Motor neuron (in vitro differentiated cells): ENCODE measurements at places on chromosomes 5 and 9.

- peak; percentile 33 for ATAC-seq
Measured at GRCh38 chr5:62168506-62169281, 137.3 kb upstream of the KIF2A start.

DNA sequence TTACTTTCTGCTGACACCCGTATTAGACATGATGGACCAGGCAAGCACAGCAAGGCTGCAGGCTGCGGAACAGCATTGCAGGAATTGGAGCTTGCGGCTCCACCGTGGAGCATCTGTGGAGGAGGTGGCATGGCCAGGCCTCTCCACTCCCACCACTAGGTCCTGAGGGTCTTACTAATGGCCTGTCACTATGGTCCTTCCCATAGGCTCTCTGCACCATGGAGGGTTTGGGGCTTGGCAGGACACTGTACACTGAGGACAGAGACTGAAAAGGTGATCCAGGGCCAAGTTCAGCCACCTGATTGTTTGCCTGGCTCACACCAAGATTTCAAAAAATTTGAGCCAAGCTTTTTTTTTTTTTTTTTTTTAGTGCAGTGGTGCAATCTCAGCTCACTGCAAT lies 14.3 kb upstream of the ZBTB43 start:
- peak; percentile 5 for ATAC-seq

- ATAC-seq: peak; percentile 9
Measured at GRCh38 chr9:110241260-110241857, 14.9 kb downstream of the TXN start.

- no peak for ATAC-seq
Measured at GRCh38 chr5:111795142-111795541, 38.1 kb upstream of the NREP start.

GRCh38 chr5:77308154-77308960 lies 97.9 kb downstream of the PDE8B start:
- no peak for ATAC-seq

DNA sequence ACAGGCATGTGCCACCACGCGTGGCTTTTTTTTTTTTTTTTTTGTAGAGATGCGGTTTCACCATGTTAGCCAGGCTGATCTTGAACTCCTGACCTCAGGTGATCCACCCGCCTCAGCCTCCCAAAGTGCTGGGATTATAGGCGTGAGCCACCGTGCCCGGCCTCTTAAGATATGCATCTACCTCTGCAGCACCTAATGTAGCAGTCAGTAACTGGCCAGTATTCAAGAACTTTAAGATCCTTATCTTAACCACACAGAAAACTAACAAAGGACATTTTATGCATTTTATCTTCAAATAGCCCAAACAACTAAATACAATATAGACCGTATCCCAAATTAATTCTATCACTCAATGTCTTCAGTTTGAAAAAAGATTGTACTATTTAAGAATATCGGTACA lies 618.7 kb downstream of the TLE1 start:
- no peak for ATAC-seq

GRCh38 chr9:16252616-16253015 lies 617.9 kb downstream of the BNC2 start:
- no peak for ATAC-seq

DNA sequence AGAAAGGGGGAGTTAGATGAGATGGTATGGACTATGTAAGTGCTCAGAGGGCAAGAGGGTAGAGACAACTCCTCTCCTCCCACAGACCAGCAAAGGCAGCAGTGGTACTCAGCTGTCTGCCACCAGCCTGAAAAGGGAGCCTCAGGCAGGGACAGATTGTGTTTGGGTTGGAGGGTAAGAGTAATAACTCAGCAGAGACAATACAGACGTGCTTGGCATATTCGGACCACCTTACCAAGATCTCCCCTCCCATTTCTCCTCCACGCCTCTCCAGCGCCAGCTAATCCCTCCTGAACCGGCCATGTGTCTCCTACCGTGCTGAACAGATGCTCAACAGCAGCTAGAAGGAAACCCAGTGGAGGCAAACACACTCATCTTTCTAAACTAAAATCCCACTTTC lies 180.8 kb downstream of the ASTN2 start:
- no peak for ATAC-seq

GRCh38 chr5:62340392-62340791 lies 34.4 kb downstream of the KIF2A start:
- no peak for ATAC-seq

GRCh38 chr5:53479590-53480415 lies 626 bp upstream of the FST start:
- peak; percentile 64 for ATAC-seq

GRCh38 chr5:157241483-157241882 lies 24.4 kb upstream of the CYFIP2 start:
- ATAC-seq: no peak

GRCh38 chr5:132526974-132527564 lies 16.3 kb downstream of the IL5 start:
- ATAC-seq: peak; percentile 16

DNA sequence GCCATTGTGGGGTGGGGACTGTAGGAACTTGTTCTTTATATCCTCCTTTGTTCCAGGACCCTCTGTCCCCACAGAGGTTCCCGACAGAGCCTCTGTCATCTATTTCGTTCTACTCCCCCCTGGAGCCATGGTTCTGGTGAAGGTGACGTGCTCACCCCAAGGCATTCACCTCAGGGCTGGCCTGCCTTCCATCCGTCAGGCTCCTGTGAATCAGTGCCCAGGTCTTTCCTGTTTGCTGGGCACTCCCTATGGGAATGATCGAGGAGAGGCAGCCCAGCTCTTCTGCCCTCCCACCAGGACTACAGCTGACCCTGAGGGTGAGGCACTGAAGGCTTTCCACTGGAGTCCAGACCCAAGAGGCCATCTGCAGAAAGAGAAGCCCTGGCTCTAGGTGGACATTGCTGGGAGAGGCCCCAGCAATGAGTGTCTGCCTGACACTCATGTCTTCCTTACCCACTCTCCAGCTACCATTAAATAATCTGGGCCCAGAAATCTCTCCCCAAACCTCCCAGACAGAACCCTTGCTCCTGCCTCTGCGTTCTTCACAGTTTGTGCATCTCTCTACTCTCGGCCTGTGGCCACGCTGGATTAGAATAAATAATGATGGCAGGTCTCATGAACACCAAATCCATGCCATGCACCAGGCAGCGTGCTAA lies 214.2 kb downstream of the FSTL4 start:
- ATAC-seq: no peak

GRCh38 chr5:88888848-88889188 lies 5.8 kb upstream of the MEF2C start:
- no peak for ATAC-seq

DNA sequence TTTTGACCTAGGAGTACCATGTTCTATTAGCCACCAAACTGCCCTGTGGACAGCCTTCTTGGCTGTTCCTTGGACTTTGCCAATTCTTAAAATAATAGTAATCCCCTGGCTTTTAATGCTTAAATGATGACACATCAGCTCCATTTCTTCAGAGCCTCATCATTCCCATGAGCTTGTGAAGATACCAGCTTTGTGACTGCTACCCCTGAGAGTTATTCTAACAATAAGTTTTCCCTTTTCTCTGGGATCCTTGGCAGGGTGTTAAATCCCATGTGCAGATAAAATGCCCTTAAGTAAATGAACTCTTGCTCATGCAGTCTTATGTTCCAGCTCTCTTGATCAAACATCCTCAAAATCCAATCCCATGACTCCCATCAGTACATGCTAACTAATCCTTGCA lies 415.3 kb downstream of the CETN3 start:
- ATAC-seq: no peak

GRCh38 chr5:136522217-136522956 lies 157.0 kb upstream of the TRPC7 start:
- ATAC-seq: no peak

GRCh38 chr5:146107901-146108300 lies 2.5 kb upstream of the PLAC8L1 start:
- ATAC-seq: no peak

- no peak for ATAC-seq
Measured at GRCh38 chr5:175784230-175784629, 87.1 kb upstream of the CPLX2 start.

DNA sequence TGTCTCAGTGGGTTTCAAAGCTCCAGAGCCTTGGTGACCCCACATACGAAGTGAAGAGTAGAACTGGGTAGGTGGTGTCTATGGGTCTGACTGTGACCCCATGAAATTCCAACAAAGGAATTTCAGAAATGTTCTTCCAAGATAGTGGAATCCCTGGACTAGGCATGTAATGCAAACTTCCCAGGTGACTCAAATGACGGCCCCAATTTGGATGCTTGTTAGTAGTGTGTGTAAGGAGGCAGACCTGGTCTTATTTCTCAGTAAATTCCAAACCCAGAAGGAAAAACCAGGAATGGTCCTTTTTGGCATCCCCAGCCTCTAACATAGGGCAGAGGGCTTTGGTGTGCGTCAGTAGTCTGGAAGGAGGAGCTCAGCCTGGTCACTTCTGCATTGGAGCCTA lies 43.6 kb upstream of the ABCA1 start:
- no peak for ATAC-seq

DNA sequence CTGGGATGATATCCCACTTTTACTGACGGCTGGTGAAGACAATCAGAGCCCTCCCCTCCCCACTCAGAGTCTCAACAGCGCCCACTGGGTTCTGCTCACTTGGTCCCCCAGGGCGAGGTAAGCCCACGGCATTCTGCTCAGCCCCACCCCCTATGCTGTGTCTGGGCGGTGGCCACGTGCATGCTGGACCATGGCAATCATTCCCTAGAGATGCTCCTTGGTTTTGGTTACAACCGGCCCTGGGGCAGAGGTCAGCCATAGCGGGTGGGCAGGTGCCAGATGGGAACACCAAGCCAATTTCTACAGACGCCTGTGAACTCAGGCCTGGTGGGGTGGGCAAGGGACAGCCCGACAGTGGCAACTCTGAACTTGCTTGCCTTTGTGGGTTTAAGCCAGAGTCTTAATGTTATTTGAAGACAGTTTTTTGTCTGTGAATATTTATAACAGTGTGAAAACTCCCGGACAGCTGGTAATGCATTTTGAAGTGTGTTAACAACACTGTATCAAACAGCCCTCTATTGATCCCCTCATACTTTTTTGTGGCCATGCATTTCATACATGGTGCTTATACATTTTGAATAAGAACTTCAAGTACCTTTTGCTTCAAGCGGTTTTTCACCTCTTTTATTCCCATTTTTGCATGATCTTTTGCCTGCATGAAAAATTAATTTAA lies 94.2 kb downstream of the CRB2 start:
- ATAC-seq: peak; percentile 76

- ATAC-seq: no peak
Measured at GRCh38 chr5:57434227-57434640, 48.4 kb downstream of the ACTBL2 start.

GRCh38 chr5:39137819-39138451 lies 63.7 kb upstream of the RICTOR start:
- ATAC-seq: no peak

- ATAC-seq: no peak
Measured at GRCh38 chr5:51657340-51658240, 274.3 kb downstream of the ISL1 start.

DNA sequence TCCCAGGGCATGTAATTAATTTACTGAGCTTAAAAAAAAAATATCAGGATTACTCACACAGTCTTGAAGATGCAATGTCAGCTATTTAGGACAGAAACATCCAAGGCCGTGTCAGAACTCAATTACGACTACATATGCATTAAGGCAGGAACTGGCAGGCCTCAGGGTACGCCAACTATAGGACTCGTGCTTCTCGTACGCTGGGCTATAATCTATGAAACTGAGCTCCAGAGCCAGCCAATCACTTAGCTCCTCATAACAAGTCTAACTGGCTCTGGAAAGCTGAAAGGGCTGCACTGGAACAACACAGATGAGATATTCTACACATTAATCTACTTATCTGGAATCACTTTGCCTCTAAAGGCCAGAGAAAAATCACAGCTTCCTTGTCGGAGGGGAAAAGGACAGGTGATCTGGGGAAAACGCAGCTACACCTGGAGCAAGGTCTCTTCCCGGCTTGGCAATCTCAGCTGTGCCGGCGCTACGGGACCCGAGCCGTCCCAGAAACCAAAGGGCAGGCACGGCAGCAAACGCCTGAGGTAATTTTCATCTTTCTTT lies 212.0 kb downstream of the DEPDC1B start:
- peak; percentile 69 for ATAC-seq

DNA sequence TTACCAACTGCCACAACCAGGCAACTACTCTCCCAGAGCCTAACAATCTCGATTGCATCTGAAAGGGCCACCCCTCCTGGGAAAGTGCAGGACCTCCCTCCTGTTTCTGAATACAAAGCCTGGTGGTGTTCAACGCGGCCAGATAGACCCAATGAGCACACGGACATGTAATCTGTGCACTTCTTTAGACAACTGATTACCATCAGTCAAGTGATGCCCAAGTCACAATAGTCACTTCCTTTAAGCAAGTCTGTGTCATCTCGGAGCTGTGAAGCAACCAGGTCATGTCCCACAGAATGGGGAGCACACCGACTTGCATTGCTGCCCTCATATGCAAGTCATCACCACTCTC lies 739 bp downstream of the C9orf72 start:
- ATAC-seq: peak; percentile 47

DNA sequence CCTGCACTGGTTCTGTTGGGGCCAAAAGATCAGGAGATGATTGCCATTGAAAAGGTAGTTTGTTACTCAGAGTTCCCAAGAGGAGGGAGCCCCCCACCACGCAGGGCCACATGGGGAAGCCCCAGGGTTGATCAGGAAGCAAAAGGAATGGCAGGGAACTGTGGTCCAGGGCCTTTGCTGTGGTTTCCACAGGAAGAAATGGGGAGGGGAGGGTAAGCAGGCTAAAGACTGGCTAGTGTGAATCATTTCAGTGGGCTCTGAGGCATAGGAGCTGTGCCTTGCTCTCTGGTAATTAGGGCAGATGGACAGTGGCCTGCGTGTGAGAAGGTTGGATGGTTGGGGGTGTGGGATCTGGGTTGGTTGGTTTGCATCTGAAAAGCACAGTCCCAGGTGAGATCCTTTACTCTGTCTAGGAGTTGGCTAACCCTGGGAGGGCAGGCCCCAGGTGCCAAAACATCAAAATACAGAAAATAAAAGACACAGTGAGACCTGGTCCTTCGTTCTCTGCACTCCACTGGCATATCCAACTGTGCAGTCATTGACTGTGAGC lies 66.1 kb downstream of the PTPDC1 start:
- ATAC-seq: peak; percentile 17

- peak; percentile 45 for ATAC-seq
Measured at GRCh38 chr9:32171339-32171738, 213.1 kb upstream of the ACO1 start.

GRCh38 chr5:91457681-91458058 lies 74.6 kb upstream of the ARRDC3 start:
- ATAC-seq: peak; percentile 48

DNA sequence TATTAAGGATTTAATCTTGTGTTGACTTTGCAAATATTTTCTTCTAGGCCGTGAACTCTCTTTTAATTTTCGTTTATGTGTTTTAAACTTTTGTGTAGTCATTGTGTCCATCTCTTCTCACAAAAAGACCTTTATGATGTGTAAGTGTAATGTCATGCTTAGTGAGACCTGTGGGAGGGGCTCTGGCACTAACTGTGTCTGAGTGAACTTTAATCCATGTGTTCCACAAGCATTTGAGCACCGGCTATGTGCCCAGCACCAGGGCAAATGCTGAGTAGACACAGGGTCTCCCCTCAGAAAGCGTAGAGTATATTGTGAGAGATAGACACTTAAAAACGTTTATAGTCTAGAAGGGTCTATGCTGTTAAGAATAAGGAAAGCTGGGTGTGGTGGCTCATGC lies 272.6 kb upstream of the TUT7 start:
- ATAC-seq: no peak
